ENCODE measurements at places on chromosomes 2 and 18.
A peak's percentile ranks its signal among the peaks of the same experiment; 100 is the strongest.

- DNase-seq, result no peak
These were observed 42.2 kb upstream of the DSC1 start for GRCh38 chr18:31204833-31205232.

GRCh38 chr18:35424356-35424755, 47.2 kb upstream of the ZNF396 start:
- no peak for DNase-seq

DNA sequence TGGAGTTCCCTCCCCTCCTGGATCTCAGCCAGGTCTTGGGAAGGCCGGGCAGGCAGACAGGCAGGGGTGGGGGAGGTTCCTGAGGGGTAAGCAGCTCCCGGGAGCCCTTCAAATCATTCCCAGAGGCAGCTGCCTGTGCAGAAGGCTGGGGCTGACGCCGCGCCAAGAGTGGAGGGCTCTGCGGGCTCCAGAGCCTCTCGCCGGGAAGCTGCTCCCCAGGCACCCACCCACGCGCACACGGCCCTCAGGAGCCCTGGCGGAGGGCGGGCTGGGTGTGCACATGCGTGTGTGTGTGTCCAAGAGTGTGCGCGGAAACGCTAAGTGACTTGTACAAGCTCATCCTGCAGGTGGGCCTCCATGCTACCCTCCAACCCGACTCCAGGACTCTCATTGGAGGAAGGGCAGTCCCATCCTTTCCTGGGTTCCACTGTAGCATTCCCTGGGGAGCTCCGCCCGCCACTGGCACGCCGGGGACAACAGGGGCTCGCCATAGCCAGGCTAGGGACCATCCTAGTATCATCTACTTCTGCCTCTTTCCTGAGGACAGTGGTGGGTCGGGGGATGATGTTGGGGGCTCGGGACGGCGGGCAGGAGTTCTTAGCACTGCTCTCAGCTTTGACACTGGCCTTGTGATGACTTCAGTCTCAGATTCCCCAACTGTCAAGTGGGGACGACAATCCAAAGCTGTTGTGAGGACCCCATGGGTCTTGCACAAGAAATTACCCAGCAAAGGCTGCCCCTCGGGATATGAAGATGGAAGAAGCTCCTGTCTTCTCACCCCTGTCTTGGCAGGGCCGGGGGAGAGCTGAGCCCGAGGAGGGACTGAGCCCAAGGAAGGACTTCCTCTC, 50.3 kb downstream of the INHBB start:
- peak; percentile 31 for DNase-seq

DNA sequence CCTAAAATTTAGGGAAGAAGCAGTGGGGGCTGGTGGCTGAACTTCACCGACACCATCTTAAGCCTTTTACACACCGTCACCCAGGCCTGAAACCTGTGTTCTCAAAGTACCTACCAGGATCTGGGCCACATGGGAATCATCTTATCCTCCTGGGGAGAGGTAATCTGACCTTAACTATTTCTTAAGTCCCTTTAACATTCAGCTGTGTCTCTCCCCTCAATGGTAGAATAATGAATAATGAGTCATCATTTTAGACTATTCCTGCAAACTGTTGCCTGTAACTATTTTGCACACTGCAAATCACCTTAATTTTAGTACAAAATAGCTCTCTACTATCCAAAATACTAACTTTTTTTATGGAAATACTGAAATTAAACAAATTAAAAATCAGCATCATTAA, 149.4 kb upstream of the KLF7 start:
- peak; percentile 39 for DNase-seq

DNA sequence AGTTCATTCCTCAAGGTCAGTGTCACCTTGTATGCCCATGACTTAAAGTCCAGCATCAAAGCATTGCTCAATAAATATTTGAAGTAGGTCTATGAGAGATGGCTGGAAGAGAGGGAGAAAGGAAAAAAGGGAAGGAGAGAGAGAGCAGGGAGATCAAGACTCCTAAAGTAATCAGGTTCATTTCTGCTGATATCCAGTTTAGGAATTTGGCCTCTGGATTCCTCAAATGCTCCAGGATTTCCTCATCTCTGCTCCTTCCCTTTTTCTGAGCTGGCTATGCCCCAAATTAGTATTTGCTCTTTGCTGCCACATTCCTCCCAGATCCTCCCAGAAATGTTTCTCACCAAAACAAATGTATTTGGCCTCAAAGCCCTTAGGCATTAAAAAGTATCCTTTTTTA, 739.4 kb upstream of the CHAC2 start:
- peak; percentile 83 for DNase-seq

GRCh38 chr18:49207361-49207760, 253.1 kb downstream of the DYM start:
- peak; percentile 66 for DNase-seq

GRCh38 chr18:2515908-2516625, 55.2 kb downstream of the METTL4 start:
- peak; percentile 94 for DNase-seq

- DNase-seq, result peak; percentile 68
These were observed 18.6 kb upstream of the KLF7 start for GRCh38 chr2:207184348-207184747.

DNA sequence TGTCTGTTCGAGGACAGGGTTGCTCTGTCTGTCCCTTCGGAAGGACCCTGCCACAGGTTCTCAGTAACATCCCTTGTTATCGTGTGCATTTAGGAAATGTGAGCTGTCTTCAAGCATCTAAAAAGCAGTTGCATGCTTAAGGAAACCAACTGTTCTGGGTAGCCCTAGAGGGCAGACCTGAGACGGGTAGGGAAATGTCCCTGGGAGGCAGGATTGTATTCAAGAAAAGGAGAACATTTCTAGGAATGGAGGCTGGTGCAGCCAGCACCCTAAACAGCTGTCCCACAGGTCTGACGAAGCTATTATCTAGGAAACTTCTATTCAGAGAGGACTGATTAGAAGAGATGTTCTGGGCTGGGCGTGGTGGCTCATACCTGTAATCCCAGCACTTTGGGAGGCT, 414.2 kb downstream of the NBAS start:
- no peak for DNase-seq

DNA sequence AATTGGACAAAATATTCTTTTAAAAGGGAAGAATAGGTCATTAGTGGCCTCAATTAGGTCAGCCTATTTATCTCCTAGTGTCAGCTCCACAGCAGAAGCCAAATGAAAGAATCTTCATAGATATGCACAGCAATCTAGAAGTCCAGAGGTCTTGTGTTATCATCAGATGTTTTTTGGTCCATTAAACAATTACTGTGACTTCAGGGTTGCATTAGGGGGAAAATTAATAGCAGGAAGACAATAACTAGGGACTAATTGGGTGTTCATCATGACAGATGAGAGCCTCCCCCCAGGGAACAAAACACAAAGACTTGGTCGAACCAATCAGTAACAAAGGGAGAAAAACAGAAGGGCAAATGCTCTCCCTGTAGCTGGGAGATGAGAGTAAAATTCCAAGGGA, 264.7 kb downstream of the PTH2R start:
- DNase-seq, result no peak

- DNase-seq, result no peak
These were observed 17.3 kb upstream of the CHMP3 start for GRCh38 chr2:86580560-86580959.

DNA sequence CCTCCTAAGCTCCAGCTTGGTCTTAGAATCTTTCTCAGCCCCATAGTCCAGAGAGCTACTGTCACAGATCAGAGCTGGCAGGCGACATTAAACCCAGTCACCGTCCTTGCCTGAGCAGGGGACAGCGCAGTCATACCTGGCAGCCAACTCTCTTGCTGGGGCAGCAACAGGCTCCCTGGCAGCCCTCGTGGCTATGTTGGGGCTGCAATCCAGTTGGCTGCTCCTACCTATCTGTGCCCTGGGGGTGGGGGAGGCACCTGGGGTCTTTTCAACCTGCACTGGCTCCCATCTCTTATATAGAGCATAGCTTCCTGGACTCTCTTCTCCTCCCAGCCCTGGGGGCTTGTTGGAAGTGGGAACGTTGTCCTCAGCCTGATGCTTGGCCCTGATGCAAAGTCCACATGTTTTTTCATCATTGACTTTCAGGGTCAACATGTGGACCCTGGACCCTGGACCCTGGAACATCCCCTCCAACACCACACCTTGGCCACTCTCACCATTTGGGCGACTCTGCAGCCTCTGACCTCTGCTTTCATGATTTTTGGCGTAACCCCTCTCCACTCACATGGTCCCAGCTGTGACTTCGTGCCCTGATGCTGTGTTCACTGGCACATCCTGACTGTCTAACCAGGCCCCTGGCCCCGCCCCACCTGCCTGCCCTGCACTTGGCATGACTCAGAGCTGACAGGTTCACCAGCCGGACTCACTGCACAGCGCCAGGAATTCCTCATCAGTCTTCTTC, 45.6 kb downstream of the ATOH8 start:
- no peak for DNase-seq

GRCh38 chr2:46655551-46656436, 176.4 kb downstream of the TMEM247 start:
- peak; percentile 87 for DNase-seq

GRCh38 chr2:128405981-128406613, 87.4 kb upstream of the HS6ST1 start:
- DNase-seq, result no peak

GRCh38 chr2:28951910-28952835, 28.9 kb upstream of the TOGARAM2 start:
- DNase-seq, result peak; percentile 18

DNA sequence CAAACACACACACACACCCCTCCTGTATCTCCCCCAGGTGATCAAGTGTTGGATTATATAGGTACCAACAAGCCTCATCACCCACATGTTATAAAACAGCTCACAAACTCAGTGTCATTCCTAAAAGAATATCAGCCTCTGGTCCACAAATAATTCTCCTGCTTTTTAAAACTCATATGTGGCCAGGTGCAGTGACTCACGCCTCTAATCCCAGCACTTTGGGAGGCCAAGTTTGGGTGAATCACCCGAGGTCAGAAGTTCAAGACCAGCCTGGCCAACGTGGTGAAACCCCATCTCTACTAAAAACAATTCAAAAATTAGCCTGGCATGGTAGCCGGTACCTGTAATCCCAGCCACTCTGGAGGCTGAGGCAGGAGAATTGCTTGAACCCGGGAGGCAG, 87.8 kb downstream of the LRATD1 start:
- DNase-seq, result peak; percentile 8

- peak; percentile 97 for DNase-seq
These were observed 52.8 kb upstream of the IL1RL1 start for GRCh38 chr2:102258386-102259074.
